ENCODE measurements at places on chromosomes 1 and 21.

GRCh38 chr1:161792740-161793139 lies 26.6 kb downstream of the ATF6 start:
- no peak for DNase-seq

DNA sequence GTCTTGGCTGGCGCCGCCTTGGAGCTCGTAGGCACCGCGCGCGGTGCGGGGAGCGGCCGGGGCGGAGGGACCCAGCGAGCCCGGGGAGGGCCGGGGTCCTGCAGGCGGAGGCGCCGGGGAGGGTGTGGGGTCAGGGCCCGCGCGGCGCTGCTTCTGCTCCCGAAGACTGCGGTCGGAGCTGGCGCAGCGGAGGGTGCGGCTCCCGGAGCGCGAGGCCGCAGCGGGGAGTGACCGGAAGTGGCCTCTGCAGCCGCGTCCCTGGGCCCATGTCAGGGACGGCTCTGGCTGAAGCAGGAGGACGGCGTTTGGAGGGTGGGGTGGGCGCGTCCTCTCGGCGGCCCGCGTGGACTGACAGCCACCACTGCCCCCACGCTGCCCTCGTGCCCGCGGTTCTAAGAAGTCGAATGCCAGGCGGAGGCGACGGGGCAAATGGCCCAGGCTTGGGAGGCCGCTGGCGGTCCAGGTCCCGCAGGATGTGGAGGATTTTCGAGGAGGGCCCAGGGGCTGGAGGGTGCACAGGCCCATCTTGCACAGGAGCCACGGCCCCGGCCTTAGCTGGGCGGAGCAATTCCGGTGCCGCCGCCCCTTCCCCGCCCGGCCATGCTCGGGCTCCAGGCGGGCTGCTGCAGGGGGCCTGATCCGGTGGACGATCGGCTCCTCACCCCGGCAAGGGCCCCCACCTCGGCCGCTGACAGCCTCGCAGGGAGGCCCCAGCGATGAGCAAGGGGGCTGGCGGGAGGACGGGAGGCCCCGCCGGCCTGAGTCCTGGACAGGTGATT lies 7.7 kb upstream of the ZNF669 start:
- DNase-seq, result no peak

- DNase-seq, result no peak
Measured at GRCh38 chr1:160579216-160579701, at the start of gene CD84. Gene CD84, minus strand, starts transcription at chr1:160579496. Its CDS starts 59 bp downstream, at chr1:160579437.

DNA sequence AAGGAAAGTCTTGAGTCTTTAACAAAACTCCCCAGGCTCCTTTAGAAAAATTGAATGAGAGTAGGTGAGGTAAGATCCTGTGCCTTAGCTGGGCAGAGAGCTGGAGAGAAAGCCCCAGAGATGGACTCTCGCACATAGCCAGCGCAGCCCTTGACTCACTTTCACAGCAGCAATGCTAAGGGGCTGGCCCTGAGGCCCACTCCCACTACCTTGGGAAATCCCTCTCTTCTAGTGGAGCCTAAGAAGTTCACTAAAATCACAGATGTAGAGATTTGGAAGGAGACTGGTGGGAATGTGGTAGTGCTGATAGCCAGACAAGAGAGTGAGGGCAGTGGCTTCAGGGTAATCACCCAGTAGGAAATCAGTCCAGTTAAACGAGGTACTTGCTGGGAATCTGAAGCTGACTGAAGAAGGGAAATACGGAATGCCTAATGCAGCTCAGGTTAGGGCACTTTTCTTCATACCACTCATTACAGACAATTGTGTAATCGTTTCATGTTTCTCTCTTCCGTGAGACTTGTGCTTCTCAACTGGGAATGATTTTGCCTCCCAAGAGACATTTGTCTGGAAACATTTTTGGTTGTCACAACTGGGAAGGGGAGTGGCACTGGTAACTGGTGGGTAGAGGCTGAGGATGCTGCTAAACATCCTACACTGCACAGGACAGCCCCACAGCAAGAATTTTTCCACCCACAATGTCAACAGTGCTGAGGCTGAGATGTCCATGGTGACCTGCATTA lies 42.4 kb upstream of the LRRC8C start:
- DNase-seq, result no peak

DNA sequence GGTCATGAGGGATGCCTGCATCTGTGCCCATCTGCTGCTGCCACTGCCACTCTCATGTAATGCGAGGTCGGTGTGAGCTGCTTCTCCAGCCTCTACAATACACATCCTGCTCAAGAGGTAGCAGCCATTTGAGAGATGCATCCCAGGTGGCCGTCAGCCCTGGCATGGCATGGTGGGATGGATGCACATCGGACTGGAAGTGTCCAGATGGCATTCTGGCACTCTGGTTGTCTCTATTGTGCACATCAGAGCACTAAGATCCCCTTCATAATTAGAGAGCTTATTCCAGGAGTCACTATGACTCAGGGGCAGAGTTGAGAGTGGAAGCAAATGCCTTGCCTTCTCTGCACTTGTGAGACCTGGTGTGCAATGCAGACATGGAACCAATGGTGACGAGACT lies 3.8 kb downstream of the STRIP1 start:
- no peak for DNase-seq

GRCh38 chr1:204826970-204827369 lies 43.7 kb upstream of the NFASC start:
- DNase-seq, result no peak

- DNase-seq, result no peak
Measured at GRCh38 chr1:241271427-241271826, 85.6 kb downstream of the RGS7 start.

- DNase-seq, result no peak
Measured at GRCh38 chr21:38260426-38260825, 3.6 kb downstream of the KCNJ15 start.

- no peak for DNase-seq
Measured at GRCh38 chr1:110903853-110904500, 31.0 kb downstream of the CD53 start.

GRCh38 chr21:29423099-29423870 lies 124.6 kb downstream of the BACH1 start:
- no peak for DNase-seq

GRCh38 chr1:70499695-70500094 lies 88.6 kb downstream of the CTH start:
- no peak for DNase-seq

DNA sequence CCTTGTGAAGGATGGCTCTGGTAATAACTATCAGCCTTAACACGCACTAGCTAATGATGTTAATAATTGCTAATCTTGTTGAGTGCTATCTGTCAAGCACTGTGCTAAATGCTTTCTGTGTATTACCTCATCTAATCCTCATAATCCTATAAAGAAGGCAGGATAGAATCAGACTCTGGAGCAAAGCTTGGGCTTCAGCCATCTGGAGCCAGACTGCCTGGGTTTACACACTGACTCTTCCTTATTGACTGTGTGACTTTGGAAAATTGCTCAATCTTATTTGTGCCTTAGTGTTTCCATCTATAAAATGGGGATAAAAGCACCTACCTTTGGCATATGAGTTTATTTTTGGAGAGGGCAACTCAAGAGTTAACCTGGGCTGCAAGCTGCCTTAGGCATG lies 216.1 kb downstream of the NUF2 start:
- no peak for DNase-seq

DNA sequence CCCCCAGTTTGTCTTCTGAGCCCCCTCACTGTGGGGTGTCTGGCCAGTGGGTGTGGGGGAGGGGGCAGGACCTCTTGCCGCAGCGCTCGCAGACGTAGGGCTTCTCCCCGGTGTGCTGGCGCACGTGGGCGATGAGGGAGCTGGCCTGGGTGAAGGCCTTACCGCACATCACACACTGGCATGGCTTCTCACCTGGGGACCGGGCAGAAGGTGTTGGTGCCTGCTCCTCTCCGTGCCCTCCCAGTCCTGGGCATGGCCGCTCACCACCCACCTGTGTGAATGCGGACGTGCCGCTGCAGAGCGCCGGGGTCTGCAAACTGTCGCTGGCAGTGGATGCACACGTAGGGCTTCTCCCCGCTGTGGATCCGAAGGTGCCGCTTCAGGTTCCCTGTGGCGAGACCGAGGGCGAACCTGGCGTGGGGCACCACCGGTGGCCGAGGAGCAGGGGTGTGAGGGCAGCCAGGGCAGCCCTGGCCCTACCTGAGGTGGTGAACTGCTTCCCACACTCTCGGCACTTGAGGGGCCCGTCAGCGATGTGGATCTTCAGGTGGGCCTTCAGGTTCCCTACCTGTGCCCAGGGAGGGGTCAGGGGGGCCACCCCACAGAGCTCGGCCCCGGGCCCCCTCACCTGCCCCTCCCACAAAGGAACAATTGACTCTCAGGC lies 32.4 kb downstream of the ZBTB17 start:
- no peak for DNase-seq

GRCh38 chr1:90507173-90507572 lies 209.9 kb downstream of the BARHL2 start:
- DNase-seq, result no peak

DNA sequence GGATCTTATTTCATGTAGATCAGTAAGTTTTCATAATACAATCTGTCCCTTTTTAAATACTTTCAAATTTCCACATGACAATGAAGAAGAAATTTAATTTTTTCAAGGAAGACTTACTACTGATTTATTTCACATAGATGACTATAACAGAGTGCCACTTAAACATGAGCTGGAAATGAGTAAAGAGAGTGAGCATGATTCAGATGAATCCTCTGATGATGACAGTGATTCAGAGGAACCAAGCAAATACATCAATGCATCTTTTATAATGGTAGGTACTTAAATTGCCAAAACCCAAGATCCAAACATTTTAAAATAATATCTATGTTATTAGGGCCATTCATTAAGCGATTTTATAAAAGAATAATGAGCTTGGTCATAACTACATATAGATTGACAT lies 110.4 kb downstream of the PTPRC start:
- no peak for DNase-seq

GRCh38 chr1:92832537-92833114 lies 786 bp downstream of the RPL5 start:
- DNase-seq, result no peak

- no peak for DNase-seq
Measured at GRCh38 chr1:3669421-3669821, 17.1 kb downstream of the TP73 start.

- DNase-seq, result no peak
Measured at GRCh38 chr21:14995695-14996490, 68.9 kb downstream of the NRIP1 start.

DNA sequence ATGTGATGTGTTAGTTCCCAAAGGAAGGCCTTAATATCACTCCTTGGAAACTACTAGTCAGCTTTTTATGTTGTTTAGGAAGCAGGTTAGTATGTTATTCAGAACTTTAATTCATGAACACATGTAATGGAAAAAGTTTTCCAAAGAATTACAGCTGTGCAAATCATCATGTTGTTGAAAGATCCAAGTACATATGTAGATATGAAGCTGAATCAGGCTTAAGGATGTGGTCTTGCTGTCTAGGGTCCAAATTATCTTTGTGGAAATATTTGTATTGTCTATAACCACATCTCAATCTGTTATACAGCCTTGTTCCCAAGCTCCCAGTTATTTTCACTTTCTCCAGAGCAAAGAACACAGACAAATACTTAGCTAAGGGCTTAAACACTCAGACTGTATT lies 231.6 kb downstream of the TPR start:
- DNase-seq, result no peak

All from activated CD4-positive, CD25-positive, alpha-beta regulatory T cell treated with anti-CD3 and anti-CD28 coated beads, Interleukin-2, amount 50 U/mL, for 16 hours (primary cell).